Activated T-helper 1 cell treated with Interleukin-2 at 50 U/mL for 16 hours (primary cell): ENCODE measurements at places on chromosomes 1 and 21.

GRCh38 chr1:9784508-9785133, 39.1 kb downstream of the CLSTN1 start:
- peak; percentile 33 for DNase-seq

- peak; percentile 13 for DNase-seq
Measured at GRCh38 chr21:36630485-36631206, 68.3 kb upstream of the SIM2 start.

DNA sequence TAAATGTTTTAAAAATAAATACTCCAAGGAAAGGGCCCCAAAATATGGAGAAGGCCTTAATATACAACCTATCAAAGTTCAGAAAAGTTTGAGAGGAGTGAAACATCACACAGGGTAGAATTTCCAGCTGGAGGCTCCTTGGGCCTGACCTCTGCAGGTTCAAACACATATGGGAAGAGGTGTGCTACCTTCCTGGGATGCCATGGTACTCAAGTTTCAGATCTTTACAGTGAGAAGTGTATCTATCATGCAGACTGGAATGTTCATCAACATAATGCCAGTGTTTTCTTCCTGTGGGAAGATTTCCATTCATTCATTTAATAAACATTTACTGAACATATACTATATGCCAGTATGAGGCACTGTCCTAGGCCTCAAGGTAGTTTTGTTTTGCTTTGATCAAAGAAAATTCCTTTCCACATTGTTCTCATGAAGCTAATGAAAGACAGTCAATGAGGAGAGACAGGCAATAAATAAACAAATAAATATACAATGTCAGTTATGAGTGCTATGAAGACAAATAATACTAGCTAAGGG, 14.6 kb upstream of the ADAR start:
- no peak for DNase-seq

DNA sequence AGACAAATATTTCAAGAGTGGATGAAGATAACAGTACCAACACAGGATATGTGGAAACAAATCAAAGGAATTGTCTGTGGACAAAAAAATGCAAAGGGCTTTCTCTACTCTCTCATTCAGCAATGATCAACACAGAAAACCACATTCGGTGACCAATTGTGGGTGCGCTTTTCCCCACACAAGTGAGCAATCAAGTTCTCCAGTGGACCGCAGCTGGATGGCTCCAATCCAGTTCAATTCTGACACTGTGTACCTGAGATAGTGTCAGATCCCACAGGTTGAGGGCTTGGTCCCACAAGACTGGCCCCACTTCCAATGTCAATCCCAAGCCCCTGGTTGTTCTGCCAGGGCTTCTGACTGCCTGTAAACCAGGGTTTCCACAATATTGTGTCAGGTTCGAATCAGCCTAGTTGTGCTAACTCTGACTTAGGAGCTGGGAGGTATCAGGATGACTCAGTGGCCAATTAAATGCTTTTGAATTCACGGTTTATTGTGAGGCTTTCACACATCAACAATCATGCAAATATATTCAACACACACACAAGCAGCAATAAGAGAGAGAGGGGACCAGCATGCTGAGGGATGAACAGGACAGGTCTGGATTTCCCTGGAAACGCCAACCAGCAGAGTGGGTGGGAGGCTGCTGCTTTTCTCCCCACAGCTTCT, 87.0 kb upstream of the BTG3 start:
- DNase-seq = no peak

DNA sequence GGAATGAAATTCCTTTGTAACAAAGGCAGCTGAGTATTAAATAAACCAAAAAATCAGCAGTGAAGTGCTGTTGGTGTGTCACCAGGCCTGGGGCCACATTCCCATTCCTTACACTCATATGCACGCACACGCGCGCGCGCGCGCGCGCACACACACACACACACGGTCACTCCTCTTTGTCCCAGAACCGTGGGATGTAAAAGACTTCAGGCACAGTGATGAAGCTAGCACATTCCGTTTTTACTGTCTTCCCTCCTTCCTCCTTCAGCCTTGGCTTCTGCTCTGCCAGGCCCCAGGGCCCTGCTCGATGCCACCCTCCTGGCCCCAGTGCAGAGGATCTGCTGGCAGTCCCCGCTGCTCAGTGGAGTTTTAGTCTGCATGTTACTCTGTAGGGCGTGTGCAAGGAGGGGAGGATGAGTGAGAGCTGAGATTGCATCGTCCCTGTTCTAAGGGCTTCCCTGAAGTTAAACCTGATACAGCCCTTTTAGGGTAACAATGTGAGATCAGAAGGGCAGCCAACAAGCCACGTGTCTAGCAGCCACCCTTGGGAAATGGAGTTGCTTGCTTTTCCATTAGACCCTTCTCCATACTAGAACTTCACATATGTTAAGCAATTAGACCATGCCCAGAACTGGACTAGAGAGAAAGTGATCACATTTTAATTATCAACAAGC, 71.7 kb upstream of the WDR26 start:
- DNase-seq = no peak

DNA sequence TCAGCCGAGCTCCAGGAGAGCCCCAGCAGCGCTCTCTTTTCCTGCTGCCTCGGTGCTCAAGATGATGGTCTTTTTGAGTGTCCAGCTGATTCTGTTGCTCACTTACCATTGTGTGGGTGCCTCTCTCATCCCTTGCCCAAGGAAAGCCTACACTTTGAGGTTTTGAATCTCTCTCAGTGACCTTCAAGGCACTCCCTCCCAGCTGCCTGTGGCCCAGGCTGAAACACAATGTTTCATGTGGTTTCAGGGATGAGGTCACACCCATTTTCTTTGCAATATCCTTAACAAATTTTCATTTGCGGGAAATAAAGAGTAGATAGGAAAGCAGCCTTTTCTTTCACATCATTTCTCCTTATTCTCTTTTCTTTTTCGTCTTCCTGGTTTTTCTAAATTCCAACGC, 12.6 kb upstream of the MRPS14 start:
- no peak for DNase-seq

GRCh38 chr21:34554227-34554626, 42.2 kb upstream of the KCNE1 start:
- DNase-seq = no peak

- DNase-seq = no peak
Measured at GRCh38 chr1:225446595-225446960, 18.7 kb upstream of the LBR start.

DNA sequence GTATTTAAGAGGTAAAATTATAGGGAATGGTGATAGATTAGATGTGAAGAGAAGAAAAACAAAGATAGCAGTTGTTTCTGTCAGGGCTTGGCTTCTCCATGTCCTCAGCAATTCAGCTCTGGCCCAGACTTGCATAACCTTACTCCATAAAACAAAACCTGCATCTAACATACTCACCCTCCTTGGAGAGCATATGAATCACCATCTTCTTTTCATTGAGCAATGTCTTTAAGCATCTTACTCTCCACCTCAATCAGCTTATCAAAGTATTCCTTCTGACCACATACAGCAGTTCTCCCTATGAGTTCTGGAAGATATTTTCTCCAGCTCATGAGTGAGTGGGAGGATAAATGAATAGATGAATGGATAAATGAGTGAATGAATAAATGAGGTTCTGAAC, 49.0 kb downstream of the RAB3B start:
- no peak for DNase-seq

- no peak for DNase-seq
Measured at GRCh38 chr21:43376478-43376882, 50.5 kb downstream of the SIK1 start.

DNA sequence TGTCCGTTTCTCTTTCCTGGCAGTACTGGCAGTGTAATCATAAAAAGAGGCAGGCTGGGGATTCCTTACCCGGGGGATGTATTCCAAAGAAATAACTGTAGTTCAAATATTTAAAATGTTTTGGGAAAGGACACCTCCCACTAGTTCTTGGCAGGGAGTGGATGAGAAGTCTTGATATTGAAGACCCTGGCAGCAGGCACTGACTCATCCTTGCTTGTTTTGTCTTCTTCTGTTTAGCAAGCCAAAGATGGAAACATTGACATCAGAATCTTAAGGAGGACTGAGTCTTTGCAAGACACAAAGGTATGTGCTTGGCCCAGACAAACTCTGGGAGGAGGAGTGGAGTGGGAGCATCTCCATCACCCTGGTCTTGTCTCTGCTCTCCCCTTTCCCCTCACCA, 639 bp downstream of the IL20 start:
- no peak for DNase-seq

DNA sequence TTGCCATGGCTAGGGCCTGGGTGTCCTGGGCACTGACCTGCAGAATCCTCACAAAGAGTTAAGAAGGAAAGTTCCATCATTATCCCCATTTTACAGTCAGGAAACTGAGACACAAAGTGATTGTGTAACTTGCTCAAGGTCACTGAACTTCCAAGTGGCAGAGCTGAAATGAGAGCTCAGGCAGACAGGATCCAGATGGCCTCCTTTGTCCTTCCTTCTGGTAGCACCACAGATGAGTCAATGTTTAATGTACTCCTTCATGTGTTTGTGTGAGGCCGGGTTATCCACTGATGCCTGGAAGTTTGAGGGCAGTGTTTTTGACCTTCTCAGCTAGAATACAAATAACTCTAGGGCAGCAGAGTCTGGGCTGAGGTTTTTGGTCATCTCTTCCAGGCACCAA, 207.0 kb downstream of the TNR start:
- DNase-seq = no peak

DNA sequence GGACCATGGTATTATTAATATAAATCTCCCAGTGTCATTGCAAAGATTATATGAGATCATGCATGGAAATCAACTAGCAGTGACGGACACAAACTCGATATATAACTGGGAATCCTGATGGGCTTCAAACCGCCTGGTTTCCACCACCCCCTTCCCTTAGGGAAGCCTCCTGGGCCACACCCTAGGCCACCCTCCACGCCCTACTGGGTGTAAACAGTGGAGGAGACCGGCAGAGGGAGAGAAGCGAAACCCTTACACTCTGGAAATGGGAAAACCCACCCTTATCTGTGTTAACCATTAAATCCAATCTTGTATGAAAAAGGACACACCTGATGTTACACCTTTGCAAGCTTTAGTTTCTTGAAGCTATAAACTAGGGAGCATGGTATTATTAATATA, 595 bp upstream of the ZNHIT6 start:
- no peak for DNase-seq

DNA sequence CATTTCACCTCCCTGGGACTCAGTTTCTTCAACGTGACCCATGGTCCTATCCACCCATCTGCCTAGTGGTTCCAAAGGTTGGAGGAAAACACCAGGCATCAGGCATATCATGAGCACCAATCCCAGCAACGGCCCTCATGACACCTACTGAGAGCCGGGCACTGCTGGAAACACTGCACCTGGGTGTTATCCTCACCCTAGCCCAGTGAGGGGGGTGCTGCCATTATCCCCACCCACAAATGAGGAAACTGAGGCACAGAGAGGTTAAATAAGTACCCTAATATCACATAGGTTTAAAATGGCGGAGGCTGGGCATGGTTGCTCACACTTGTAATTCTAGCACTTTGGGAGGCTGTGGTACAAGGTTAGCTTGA, 206.9 kb downstream of the MATN1 start:
- no peak for DNase-seq

- DNase-seq = no peak
Measured at GRCh38 chr1:173191011-173191705, 16.0 kb downstream of the TNFSF4 start.

- no peak for DNase-seq
Measured at GRCh38 chr1:12345350-12346217, 115.8 kb downstream of the VPS13D start.

DNA sequence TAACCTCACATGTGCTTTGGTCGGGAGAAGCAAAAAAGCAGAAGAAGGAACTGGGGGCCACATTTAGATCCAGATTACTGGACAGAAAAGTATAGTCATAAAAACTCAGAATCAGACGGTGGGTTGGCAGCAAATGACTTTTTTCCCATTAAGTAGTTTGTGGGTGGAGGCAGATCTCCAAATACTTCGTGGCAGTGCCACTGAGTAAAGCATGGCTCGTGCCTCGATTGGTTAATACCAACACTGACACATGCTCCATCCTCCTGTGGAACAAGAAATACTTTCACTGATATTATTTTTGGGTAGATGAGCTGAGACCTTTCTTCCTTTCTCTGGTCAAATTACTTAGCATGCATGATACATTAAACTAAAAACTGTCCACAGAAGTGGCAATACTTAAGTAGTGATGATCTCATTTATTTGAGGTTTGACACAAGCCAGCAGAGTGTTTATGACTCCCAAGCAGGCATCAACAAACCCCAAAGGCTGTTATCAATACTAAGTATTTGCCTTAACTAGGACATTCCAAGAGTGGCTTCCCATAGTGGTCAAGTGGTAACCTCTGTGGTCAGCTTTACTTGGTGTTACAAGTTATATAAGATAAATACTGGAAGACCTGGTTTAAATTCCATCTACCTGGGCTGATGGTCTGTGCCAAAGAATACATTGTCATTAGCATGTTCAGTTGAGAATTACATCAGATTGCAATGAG, 500.0 kb upstream of the RUNX1 start:
- no peak for DNase-seq

- DNase-seq = no peak
Measured at GRCh38 chr1:229884765-229885164, 182.3 kb upstream of the GALNT2 start.

- no peak for DNase-seq
Measured at GRCh38 chr1:43600033-43601020, 49.6 kb upstream of the KDM4A start.

- no peak for DNase-seq
Measured at GRCh38 chr1:197180252-197180878, 33.9 kb upstream of the ASPM start.

- no peak for DNase-seq
Measured at GRCh38 chr1:7991504-7992440, 30.3 kb downstream of the PARK7 start.

GRCh38 chr21:23690316-23690715, 1917.0 kb downstream of the MRPL39 start:
- DNase-seq = no peak

DNA sequence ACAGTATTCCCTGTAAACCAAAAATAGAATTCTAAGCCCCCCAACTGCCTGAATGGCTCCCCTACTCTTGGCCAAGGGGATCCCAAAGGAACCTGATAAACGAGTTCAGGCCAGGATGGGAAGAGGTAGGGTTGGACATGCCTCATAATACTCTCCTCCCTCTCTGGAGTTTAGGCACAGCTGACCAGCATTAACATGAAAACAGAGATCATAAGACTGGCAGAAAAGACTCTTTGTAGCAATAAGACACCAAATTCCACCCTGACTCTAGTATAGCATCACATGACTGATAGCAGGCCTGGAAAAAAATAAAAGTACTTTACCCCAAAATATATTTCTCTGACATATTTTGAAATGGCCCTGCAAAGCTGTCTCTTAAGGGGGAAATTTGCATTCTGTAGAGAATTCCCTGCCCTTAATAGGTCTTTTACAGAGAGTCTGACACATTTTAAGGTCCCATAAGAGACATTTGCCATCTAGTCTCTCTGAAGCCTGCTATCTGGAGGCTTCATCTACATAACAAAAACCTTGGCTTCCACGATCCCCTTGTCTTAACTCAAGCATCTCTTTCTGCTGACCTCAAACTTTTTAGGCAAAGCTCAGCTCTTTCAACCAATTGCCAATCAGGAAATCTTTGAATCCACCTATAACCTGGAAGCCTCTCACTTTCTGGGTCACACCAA, 55.9 kb downstream of the SIK1 start:
- no peak for DNase-seq

- no peak for DNase-seq
Measured at GRCh38 chr1:162011337-162012012, 12.2 kb downstream of the OLFML2B start.

GRCh38 chr1:95233319-95233736, 682 bp upstream of the RWDD3 start:
- DNase-seq = peak; percentile 0
